ENCODE measurements at places on chromosomes 12 and 14.

- peak; percentile 85 for DNase-seq
These were observed 32.0 kb downstream of the TSHR start for GRCh38 chr14:80987235-80988032.

DNA sequence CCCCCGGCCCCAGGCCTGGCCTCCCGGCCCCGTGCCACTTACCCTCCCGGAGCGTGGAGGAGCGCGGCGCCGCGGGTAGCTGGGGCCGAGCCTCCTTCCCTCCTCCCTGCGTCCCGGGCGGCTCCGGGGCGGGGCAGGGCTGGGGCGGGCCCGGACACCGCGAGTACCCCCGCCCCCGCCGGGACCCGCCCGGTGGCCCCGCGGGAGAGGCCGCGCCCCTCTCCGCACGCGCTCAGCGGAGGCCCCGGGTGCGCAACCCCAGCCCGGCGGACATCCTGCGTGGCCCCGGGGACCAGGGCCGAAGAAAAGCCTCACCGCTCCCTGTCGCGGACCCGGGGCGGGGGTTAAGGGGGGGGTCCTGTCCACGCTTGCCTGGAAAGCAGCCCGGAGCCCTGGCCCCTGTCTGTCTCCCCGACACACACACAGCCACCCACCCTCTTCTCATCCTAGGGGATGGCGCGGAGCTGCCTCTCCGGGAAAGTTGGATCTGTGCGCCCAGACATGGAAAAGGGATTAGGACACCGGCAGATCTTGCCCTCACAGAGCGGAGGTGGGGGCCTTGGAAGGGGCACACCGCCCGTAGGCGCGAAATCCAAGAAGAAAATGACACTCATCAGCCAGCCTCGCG lies at the start of gene SYNE3:
TSS of gene SYNE3 (minus strand) at position 97 of the 628 bp plus-strand sequence. CDS start 40,829 bp downstream, outside the sequence.
- DNase-seq = peak; percentile 52

DNA sequence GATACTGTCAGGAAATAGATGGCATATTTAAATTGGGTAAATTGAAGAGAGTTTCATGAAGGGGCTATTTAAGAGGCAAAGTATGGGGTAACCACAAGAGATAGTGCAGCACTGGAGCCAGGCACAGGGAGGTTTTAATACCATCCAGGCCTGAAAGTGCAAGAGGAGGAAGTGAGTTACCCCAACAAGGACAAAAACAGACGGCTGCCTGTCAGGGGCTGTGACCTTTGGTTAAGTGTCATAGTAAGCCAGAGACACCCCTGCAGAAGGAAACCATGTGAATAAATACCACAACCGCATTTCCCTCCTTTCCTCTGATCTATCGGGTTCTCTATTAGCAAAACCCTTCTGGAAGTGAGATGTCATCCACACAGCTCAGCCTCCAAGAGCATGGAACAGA lies 122.0 kb upstream of the DHRS4 start:
- DNase-seq = no peak

DNA sequence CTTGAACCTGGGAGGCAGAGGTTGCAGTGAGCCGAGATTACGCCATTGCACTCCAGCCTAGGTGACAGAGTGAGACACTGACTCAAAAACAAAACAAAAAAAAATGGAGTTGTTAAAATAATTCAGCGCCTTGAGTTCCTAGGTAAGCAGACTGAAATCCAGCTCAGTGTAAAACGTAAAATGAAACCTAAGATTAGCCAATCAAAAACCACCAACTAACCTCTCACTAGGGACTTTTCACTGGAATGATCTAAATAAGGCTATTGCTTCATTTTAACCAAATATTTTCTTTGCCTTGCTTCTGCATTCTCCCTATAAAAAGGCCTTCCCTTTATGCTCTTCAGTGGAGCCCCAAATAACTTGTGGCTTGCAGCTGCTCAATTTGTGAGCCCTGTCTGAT lies 91.6 kb upstream of the HIF1A start:
- no peak for DNase-seq

- DNase-seq = no peak
These were observed 277.4 kb downstream of the DAD1 start for GRCh38 chr14:22311636-22312035.

GRCh38 chr12:71999795-72000194 lies 61.1 kb downstream of the TPH2 start:
- DNase-seq = no peak

DNA sequence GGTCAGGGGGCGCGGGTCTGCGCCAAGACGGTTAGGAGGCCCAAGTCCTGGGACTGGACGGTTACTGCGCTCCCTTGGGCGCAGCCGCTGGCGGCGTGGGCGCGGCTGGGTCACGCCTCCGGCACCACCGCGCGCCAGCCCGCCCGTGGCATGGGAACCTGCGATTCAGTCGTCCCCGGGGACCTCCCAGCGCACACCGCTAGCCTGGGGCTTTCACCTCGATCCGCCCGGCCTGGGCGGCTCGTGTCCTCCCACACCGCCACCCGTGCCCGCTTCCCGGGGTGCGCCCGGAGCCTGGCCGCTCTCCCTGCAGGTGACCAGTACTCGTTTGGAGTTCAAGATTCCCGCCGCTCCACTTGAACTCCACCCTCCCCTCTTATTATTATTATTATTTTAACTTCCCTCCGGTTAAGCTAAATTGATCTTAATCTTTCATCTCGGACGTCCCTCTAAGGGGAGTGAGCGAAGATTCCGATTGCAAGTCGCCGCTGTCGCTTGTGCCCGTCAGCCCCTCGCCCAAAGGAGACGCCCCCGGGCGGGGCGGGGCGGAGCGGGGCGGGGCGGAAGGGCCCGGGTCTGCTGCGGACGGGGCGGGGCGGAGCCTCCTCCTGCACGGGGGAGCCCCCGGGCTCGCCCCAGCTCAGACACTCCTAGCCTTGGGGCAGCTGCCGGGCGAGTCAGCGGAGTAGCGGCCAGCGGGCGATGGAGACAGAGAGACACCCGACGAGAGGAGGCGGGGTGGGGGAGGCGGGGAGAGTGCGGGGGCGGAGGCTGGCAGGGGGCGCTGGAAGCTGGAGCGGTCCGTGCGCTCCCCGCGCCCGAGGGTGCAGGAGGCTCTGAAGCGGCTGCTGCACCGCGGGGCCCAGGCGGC lies at the start of gene KCNMB4:
TSS of gene KCNMB4 (plus strand) at position 643 of the 871 bp plus-strand sequence. CDS start 445 bp downstream, outside the sequence.
- peak; percentile 91 for DNase-seq

- DNase-seq = no peak
These were observed 1.4 kb downstream of the AQP5 start for GRCh38 chr12:49962861-49963765.

GRCh38 chr12:131430158-131430742 lies 280.6 kb upstream of the SFSWAP start:
- no peak for DNase-seq

DNA sequence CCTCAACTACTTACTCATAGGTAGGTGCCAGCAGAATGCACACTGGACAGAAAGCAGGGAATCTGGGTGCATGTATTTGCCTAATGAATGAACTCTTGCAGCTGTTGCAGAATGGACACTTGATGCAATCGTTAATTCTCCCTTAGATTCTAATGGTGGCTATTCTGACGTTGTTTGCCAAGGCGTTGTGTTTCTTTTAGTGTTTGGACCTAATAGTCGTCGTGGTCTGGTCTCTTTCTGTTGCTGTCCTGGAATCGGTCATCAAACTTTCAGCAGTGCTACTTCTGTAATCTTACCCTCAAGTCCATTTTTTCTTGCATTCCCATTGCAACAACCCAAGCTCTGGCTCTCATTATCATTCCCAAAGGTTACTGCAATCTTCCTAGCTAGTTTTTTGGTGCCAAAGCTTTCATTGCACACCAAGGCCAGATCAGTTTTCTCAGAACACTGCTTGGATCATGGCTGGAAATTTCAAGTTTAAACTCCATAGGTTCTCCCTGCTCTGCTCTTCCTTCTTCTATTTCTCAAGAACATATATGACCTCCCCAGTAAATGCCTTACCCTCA lies 31.3 kb downstream of the BMP4 start:
- no peak for DNase-seq

DNA sequence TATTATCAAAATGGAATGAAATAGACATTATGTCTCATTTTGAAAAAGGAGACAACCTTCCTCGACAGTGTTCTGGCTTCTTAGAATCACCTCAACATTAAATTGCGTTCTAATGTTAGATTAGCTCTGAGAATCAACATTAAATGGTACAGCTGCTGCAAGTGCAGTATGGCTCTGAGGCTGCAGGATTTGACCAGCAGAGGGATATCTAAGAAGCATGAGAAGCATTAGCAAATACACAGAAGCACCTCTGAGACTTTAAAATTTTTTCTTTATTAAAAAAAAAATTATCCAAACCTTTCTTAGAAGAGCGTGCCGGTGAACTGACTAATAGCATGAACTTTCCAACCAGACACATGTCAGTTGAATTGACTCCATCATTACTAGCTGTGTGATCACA lies 253.4 kb upstream of the LRIG3 start:
- DNase-seq = no peak

- no peak for DNase-seq
These were observed 40.1 kb downstream of the PDZRN4 start for GRCh38 chr12:41228066-41228820.

DNA sequence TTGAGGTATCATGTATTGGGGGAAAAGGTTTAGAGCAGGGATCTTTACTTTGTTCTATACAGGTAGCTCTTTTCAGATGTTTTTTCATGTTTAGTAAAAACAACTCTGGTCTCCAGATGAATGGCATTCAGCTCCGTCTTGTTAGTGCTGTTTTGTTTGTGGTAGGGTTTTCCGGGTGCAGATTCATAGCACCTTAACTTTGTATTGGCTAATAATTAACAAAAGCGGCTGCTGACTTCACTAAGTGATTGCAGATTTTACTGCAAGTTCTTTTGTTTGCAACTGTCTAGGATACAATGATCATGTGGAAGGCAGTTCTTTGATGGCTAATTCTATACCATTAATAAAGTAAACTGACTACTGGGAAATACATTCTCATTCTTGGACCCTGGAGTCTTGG lies 32.2 kb upstream of the BHLHE41 start:
- DNase-seq = no peak

DNA sequence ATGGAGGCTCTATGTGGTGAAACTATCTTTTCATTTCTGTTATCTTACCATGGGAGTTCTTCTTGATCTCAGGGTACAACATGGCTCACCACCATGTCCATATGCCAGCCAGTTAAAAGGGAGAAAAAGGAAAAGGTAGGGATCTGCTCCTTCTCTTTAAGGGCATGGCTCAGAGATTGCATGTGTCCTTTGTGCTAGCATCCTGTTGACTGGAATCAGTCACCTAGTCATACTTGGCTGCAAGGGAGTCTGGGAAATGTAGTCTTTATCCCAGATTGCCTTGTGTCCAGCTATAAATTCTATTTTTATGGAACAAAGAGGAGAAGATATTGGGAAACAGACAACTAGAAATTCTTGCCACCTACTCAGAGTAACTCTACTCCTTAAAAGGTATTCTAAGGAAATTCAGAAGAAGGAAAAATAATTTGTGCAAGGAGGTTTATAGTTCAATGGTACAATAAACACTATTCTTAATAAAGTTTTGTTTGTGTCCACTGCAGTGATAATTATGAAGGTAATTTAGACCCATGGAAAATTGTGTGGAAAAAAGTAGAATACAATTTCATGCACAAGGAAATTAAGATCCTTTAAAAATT lies 86.4 kb upstream of the RPH3A start:
- DNase-seq = no peak

- no peak for DNase-seq
These were observed 102.8 kb upstream of the FGD4 start for GRCh38 chr12:32296567-32296966.

DNA sequence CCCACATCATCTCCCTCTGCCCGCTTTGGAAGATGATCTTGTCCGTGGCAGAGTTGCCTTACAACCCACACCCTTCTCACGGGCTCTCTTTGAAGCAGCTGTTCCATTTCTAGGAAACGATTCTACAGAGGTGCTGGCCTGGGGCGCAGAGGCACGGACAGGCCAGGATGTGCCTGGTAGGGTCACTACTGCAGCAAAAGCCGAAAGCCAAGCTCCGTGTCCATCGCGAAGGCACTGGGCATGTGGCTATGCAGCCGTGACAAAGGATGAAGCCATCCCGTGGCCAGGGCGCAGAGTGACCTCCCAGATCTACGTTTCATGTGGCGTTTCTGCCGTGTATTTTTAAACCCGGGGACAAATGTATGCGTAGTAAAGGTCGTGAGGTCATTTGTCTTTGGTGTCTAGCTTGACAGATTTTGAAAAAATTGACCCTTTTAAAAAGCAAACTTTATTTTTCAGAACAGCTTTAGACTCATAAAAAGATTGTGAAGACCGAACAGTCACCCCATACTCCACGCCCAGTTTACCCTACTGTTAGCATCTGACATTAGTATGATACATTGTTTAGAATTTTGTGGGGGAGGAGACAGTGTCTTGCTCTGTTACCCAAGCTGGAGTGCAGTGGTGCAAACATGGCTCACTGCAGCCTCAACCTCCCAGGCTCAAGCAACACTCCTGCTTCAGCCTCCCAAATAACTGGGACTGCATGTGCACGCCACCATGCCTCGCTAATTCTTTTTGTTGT lies 40.4 kb upstream of the NCOR2 start:
- peak; percentile 13 for DNase-seq
